Glomerular endothelial cell (primary cell): ENCODE measurements at places on chromosomes 11 and 22. TPM values are rescaled to one million over a fixed set of nuclear protein-coding genes. Genes with fewer than 3 reads are reported as not detected.

SPCS2 gene
- total RNA-seq, result 50.9 and 53.2 TPM in 2 replicates

ZNF215 gene
- total RNA-seq, result 1.5 and 3.7 TPM in 2 replicates

SEPTIN3 gene
- 0.12 TPM in 1 of 2 replicates, not detected in the other for total RNA-seq

CASP1 gene
- total RNA-seq, result 32.0 and 40.8 TPM in 2 replicates

ROM1 gene
- 1.4 and 2.3 TPM in 2 replicates for total RNA-seq

OR51B5 gene
- not detected in 2 replicates for total RNA-seq

GGT5 gene
- total RNA-seq, result 12.8 and 24.3 TPM in 2 replicates

VWA5A gene
- total RNA-seq, result 9.1 and 12.9 TPM in 2 replicates

DNA sequence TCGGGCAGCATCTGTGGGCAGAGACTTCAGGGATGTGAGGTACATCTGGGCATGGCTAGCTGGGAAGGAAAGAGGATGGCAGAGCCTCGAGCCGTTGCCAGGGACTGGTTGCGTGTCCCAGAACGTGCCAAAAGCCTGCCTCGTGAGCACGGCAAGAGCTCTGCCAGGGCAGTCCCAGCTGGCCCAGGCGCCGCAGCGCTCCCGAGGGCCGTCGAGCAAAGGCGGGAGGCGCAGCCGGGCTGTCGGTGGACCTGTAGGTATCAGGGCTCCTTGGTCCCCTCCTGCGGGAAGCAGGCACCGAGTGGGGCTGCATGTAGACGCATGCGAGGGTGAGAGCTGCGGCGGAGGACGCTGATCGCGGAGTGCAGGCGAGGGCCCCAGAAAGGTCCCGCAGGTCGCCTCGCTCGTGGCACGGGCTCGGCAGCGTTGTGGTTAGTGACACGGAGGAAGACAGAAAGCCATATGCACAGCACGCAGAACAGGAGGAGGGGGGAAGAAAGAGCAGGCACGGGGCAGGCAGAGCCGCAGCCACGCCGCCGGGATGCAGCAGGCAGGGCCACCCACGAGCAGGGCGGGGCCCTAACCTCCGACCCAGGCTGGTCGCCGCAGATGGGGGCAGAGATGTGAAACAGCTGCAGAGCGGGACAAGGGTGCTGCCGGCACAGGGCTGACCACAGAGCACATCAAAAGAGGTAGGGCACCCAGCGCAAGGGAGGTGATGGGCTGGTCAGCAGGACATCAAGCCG, 18.0 kb downstream of the LSP1 start:
- DNase-seq, result no peak

GRCh38 chr11:107991868-107992414, 16.8 kb upstream of the CUL5 start:
- no peak for DNase-seq

DNA sequence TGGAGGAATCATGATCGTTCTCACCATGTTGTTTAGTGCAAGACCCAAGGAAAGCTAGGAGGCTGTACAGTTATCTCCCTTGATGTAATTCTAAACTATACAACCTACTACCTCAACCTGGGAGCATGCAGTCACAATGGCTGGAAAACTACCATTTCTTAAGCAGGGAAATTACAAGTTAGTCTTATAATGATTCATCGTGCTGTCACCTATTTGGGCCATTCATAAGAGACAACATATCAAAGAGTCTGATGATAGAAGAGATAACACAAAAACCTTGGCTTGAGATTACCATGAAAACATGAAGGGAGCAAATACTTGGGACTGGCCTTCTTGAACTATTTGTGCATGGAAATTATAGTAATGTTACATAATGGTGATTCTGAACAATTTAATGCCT, 30.5 kb upstream of the BLID start:
- no peak for DNase-seq

DNA sequence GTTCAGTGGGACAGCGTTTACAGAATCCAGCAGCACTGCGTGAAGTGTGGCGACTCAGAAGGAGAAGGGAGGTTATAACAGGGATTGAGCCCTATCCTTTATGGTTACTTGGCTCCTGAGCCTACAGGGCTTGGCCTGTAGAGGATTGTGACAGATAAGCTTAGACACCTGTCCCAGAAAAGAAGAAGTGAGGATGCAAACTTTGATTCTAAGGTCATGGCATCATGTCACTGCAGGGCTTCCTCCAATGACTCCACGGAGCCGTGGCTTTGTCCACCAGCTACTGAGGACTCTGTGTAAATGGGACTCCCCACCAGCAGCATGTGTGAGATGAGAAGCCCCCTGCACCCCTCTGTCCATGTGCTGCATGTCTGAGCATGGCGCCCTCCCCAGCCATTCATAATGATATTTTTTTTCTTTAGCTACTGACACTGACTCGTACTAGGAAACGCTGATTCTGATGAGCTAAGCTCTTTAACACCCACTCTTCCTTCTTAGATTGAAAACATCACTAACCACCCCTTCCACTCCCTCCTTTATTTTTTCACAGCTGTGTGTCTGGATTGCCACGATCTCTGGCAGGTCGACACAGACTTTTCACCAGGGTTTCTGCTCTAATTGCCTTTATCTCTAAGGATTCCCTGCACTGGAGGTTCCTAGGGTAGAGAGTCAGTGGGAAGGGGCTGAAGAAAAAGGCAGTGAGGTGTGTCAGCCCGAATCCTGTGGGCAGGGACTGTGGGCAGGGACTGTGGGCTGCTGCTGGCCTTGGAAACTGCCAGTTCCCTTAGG, 65.5 kb upstream of the TTC12 start:
- no peak for DNase-seq

DNA sequence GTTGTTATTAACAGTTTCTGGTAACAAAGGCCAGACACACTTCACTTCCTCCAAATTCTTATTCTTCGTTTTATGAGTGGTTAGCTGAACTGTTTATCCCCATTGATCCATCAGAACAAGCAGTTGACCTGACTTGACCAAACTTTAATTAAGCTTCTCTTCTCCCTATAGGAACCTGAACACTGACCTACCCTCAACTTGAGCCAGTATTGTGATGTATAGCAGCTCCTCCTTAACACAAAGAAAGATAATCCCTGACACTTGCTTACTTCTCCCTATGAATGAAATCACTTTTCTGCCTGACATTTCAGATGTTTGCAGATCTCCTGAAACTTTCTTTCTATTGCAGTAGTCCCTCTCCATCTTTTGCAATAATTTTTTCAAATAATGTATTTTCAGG, 41.9 kb downstream of the ANO5 start:
- no peak for DNase-seq

GRCh38 chr11:8288166-8288772, 24.6 kb upstream of the LMO1 start:
- DNase-seq, result no peak

DNA sequence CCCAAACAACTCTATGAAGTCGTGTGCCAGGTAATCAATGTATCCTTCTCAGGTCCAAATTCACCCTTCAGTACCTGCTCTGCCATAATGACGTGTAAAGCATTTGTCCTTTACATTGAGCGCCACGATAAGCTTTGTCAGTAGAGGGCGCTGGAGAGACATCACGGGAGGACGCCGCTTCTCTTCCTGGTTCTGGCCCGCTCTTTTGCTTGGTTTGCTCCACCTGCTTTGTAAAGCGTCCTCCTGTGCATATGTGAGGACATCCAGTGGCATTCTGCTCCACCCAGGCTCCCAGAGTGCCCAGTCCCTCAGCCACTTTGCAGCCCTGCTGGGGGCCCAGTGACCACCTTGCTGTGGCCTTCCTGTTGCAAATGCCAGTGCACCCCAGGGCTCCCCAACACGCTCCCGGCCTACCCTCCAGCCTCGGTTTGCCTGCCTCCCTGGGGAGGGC, 61.1 kb downstream of the WT1 start:
- DNase-seq, result no peak

DNA sequence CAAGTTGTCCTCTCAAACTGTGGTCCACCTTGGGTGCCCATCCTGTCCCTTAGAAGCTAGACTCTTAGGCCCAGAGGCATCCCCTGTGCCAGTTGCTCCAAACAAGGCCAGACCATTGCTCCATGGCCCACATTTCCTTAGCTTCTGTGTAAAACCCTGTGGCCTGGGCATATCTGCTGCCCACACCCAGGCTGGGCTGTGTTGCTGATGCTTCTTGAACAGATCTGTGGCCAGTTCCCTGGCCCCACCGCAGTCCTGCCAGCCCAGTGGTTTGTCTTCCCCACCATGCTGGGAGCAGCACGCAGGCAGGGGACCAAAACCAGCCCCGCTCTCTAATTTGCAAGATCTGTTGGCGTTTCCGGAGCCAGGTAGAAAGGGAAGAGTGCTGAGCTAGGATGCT, 72.2 kb downstream of the CSNK2A3 start:
- no peak for DNase-seq

- no peak for DNase-seq
These were observed 98.0 kb downstream of the SLC36A4 start for GRCh38 chr11:93099806-93100205.

DNA sequence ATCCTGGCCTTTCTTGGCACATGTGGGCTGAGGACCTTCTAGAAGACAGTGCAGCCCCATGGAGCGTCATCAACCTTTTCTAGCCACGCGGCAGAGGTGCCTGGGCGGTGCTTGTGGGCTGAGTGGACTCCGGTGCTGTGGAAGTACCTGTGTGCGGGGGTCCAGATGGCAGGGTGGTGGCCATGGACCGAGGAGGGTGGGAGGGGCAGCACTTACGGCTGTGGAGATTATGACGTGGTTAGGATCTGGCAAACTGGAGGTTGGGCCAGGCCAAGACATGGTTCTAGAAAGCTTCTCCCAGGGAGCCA, 2.0 kb downstream of the TUB start:
- DNase-seq, result no peak

- DNase-seq, result no peak
These were observed 10.8 kb upstream of the LDHA start for GRCh38 chr11:18383388-18384156.

DNA sequence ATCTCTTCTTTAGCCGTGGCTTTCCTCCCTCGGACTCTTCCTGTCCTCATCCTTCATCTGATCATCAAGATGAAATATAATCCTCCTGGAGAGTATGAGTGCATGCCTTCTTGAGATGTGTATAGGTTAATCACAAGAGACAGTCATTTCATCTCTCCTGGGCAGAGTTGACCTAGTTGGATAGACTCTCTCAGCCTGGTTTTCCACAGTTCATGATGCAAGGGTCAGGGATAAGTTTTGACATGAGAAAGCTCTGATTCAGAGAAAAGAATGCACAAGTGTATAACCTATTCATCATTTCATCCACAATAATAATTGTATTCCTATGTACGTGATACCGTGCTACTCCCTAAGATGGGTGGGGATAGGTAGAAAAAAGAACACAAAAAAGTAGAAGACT, 33.2 kb upstream of the CCDC90B start:
- no peak for DNase-seq

DNA sequence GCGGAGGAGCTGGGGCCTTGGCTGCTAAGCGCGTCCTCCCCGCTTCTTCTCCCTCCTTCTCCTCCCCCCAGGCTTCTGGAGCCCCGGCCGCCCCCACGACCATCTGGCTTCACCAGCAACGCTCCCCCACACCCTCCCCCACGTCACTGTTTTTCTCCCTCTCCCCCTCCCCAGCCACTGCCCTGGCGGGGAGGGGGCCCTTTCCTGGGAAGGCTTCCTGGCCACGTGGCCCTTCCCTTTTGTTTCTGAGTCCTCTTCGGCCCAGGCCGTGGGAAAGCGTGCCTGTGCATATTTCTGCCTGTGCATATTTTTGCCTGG, 27.7 kb downstream of the RTN4R start:
- no peak for DNase-seq

- no peak for DNase-seq
These were observed 47.7 kb downstream of the PDE2A start for GRCh38 chr11:72626414-72626936.

- no peak for DNase-seq
These were observed 14.6 kb downstream of the KCNA4 start for GRCh38 chr11:30002157-30002785.

DNA sequence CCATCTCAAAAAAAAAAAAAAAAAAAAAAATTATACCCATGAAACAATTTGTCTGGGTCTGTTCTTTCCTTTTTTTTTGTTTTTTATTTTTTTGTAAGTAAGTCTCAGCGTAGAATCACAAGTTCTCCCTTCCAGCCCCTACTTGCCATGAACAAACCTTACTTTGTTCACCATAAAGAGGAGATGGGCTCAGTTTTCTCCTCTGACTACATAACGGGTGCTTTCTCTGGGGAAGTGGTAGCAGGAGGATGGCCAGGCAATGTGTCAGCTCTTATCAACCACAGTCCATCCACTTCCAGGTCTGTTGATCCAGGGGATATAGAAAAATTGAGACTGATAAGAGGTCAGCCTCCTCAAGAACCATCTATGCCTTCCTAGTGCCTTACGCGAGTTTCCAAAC, 11.0 kb downstream of the ASCC2 start:
- DNase-seq, result no peak

DNA sequence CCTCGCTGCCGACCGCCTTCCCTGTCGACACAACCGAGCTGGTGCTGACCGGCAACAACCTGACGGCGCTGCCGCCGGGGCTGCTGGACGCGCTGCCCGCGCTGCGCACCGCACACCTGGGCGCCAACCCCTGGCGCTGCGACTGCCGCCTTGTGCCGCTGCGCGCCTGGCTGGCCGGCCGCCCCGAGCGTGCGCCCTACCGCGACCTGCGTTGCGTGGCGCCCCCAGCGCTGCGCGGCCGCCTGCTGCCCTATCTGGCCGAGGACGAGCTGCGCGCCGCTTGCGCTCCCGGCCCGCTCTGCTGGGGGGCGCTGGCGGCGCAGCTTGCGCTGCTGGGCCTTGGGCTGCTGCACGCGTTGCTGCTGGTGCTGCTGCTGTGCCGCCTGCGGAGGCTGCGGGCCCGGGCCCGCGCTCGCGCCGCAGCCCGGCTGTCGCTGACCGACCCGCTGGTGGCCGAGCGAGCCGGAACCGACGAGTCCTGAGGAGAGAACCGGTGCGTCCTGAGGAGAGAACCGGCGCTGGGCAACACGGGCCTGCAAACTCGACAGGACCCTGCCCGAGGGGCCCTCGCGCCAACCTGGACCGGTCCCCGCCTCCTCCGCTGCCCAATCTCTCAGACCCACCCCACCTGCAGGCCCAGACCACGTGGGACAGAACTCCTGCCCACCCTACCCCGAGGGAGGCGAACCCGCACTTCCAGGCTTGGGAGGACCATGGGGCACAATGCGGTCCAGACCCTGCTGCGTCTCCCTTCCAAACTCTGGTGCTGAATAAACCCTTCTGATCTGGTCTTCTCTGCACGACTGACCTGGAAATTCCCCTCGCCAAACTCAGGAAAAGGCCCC, 866 bp downstream of the GP1BB start:
- no peak for DNase-seq
